CMK (cell line): ENCODE measurements at places on chromosomes 1 and 21.

DNA sequence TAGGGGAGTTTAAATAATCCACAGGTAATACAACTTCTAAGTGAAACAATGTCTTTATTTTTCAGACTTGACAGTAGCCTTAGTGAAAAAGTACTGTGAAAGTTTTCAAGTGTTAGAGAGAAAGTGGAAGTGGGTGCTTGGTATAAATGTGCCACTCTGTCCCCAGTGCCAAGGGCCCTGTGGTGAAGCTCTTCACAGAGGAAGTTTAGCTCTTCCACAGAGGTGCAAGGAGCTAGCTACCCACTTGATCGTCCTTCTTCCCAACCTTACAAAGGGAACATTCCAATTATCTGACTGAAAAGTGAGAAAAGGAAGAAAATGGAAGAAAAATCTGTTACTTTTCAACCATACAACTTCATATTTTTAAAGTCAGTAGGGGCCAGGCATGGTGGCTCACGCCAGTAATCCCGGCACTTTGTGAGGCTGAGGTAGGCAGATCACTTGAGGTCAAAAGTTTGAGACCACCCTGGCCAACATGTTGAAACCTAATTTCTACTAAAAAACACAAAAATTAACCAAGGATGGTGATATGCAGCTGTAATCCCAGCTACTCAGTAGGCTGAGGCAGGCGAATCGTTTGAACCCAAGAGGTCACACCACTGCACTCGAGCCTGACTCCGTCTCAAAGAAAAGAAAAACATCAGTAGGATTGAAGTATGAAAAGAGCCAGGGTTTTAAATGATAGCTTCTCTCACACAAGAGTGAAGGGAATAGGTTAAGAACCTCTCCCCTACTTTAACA is 41.0 kb upstream of the PTPRC start:
- no peak for DNase-seq

GRCh38 chr1:227774821-227775661 is 39.8 kb downstream of the SNAP47 start:
- DNase-seq = no peak

GRCh38 chr1:24752305-24752704 is 7.1 kb downstream of the CLIC4 start:
- no peak for DNase-seq

DNA sequence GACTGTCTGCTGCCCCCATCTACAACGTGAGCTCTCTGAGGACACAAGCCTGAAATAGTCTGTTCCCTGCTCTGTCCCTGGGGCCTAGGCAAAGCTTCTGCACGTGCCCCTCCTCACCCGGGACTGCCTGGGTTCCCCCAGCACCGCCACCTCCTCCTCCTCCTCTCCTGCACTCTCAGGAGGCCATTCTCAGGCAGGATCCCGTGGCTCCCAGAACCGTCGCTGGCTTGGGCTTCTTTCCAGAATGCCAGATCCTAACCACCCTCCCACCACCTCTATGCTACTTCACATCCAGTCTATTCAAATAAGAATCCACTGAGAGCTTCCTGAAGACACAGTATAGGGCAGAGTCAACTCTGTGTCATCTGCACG is 11.2 kb downstream of the NPHP4 start:
- no peak for DNase-seq

GRCh38 chr1:27403065-27403726 is 10.8 kb downstream of the GPR3 start:
- no peak for DNase-seq

DNA sequence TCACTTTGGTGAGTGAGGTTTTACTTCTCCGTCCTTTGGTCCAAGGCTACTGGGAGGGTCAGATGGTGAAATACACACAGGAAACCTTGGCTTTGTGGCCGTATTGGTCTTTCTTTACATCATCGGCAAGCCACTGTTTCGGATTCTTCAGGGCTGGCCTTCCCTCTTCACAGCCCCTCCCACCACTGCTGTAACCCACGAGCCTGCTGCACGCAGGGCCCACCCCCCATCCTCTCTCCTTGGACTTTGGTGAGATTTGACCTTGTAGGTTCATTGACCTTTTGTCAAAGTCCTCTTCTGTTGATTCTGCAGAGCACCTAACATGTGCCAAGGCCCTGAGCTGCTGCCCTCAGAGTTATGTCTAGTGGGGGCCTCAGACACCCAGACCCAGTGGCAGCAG is 328.6 kb downstream of the CAMTA1 start:
- no peak for DNase-seq

DNA sequence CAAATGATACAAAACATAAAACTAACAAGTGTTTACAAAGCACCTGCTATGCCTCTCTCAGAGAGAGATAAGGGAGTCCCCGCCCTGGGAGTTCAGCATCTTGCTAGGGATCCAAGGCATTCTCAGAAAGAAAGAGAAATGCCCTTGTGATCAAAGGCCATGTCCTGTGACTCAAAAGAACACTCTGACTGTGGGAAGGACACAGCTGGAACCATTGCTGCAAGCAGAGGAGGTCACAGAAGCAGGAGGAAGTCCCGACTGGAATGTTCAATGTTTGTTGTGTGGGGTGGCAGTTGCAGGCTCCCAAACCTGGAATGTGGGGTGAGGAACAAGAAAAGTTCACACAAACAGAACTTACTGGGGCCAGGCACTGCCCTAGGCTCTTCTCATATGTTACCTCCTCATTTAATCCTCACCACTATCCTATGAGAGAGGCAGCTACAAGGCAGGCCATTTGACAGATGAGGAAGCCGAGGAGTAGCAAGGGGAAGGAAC is 93.0 kb upstream of the GRIK3 start:
- DNase-seq = no peak

- no peak for DNase-seq
Observed at GRCh38 chr1:22114083-22115012, 28.5 kb downstream of the WNT4 start.

DNA sequence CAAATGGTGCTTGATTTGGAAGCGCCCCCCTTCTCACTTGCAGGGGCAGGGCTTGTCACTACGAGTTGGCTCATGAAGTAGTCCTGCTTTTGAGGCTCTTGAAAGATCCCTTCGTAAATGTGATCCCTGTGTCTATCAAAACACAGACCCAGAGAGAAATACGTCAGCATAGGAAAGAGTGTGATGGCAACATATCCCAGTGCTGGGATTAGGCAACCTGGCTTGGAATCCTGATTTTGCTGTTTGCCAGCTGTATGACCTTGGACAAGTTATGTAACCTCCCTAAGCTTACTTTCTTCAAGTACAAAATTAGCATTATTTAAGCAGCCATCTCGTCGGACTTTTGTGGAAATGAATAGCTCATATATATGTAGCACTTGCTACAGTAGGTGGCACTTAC is 228.4 kb downstream of the ATG4C start:
- DNase-seq = no peak

GRCh38 chr1:41918450-41919043 is at the start of gene HIVEP3:
Gene HIVEP3, minus strand, starts transcription at chr1:41918922.
- no peak for DNase-seq

DNA sequence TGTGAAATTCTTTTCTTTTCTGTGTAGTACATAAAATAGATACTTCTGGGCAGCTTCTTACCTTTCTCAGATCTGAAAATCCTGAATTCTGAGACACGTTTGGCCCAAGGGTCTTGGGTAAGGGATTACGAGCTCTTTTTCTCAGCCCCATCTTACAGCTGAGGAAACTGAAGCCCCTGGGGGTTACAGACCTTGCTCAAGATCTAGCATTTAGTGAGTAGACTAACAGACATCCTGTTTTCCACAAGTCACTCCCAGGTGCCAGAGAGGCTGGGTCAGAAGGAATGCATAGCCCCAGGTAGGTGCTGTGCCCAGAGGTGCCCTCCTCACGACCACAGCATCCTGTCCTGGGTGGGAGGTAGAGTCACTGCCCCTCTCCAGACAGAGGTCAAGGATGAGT is 13.2 kb upstream of the CREG1 start:
- DNase-seq = no peak

- DNase-seq = no peak
Observed at GRCh38 chr1:110216844-110217444, 6.8 kb downstream of the KCNC4 start.

GRCh38 chr1:195769461-195769860 is 838.8 kb downstream of the KCNT2 start:
- DNase-seq = no peak

DNA sequence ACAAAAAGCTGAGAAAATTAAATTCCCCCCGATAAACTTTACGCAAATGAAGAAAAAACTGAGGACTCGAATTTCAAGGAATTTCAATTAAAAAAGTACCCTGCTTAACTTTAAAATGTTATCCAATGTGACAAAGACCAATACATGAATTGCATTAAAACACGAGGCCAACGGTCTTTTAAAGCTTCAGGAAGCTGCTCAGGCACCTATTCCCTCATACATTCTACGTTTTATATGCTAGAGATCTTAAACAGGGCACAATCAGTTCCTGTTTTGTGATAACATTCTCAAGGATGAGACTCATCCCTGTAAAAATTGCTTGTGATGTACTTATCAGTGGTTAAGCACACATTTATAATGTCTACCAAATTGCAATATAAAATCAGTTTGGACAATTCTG is 3.0 kb downstream of the YOD1 start:
- no peak for DNase-seq

- no peak for DNase-seq
Observed at GRCh38 chr1:204013052-204013451, 59.9 kb upstream of the SOX13 start.

GRCh38 chr1:24694380-24694843 is 50.8 kb upstream of the CLIC4 start:
- DNase-seq = no peak

DNA sequence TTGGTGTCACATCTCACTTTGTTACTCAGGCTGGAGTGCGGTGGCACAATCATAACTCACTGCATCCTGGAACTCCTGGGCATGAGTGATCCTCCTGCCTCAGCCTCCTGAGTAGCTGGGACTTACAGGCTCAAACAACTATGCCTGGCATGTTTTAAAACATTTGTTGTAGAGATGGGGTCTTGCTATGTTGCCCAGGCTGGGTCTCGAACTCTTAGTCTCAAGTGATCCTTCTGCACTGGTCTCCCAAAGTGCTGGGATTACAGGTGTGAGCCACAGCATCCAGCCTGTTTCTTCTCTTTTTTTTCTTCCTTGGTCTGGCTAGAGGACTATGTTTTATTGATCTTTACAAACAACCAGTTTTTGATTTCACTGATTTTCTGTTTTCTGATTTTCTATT is 64.6 kb downstream of the LHX4 start:
- no peak for DNase-seq

DNA sequence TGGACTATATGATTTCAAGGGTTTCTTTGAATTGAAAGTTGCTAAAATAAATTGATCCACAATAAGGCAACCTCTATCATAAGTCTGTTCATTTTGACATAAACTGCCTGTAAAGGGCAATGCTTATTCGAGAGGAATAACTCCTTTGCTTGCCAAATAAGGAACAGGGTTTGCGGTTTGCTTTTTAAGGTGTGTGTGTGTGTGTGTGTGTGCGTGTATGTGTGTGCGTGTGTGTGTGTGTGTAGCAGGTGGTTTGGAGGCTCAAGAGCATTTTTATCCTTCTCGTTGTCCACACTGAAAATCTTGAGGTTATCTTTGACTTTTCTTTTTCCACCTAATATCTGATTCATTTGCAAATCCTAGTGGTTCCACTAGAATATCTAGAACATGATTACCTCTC is 13.1 kb upstream of the NGF start:
- no peak for DNase-seq

DNA sequence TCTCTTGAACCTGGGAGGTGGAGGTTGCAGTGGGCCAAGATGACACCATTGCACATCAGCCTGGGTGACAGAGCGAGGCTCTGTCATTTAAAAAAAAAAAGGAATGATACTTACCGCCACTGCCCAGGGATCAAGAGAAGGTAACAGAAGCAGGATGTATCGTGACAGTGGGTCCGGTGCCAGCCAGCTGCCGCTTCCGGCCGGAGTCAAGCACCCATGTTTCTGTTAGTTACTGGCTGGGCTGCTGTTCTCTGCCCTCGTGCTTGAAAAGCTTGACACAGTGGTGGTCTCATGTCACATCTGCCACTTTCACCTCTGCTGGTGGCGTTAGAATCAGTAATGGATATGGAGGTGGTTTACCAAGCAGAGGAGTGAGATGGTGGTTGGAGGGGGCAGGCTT is 21.0 kb downstream of the IFNGR2 start:
- no peak for DNase-seq

- DNase-seq = no peak
Observed at GRCh38 chr1:223320959-223321358, 43.0 kb downstream of the SUSD4 start.

GRCh38 chr1:53508991-53509666 is 49.9 kb downstream of the DMRTB1 start:
- no peak for DNase-seq

DNA sequence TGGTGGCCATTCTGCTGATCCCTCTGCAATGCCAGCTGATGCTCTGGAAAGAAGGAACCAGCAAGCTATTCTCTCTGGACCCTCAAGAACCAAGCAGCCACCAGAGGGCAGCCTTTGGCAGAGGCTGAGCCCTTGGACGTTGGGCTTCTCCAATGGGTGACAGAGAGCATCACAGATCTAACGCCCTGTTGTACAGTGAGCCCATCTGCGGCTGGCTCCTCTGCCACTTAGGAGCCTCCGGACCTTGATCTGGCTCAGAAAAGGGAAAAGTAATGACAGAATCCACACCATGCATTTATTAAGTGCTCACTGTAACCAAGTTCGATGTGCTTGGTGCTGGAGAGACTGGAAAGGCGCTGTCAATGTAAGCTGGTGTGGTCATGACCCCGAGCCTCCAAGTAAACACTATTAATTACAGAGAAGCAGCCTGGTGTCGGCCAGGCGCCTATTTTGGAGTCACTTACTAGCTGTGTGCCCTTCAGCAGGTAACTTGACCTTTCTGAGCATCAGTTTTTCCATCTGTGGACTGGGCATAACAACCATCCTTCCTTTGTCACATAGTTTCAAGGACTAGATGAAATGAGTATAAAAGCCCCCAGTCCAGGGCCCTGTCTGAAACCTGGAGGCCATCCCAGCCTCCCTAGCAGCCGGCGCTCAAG is 34.9 kb downstream of the ECE1 start:
- DNase-seq = no peak

- DNase-seq = no peak
Observed at GRCh38 chr1:65255656-65256050, 53.7 kb upstream of the DNAJC6 start.

GRCh38 chr1:2347409-2347785 is 44.0 kb downstream of the MORN1 start:
- no peak for DNase-seq

GRCh38 chr1:175911138-175911537 is 167.7 kb upstream of the TNR start:
- DNase-seq = no peak

DNA sequence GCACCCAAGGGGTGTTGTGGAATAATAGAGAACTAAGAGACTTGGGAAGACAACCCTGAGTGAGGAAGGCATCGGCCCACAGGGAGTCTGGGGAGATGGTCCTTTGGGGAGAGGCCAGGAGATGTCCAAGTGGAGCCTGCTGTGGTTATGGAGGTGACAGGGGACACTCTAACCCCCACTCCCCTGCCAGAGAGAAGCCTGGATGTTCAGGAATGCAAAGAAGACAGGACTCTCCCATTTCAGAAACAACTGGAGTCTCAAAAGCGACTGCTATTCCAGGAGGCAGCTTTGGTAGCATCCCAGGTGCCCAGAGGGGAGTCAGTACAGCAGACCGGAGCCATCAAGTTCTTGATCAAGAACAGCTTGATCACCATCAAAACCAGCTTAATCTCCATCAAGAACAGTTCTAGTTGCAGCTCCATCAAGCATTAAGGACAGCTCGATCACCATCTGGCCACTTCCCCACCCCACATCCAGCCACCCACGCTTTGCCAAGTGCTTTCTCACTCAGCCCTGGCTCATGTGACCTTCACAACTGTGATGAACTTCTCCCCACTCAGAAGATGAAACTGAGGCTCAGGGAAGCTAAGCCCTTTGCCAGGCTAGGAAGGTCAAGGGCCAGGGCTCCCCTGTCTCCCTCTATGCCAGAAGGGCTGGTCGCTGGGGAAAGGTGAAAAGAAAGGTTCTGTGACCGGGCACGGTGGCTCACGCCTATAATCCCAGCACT is 743 bp downstream of the CD52 start:
- no peak for DNase-seq
